ENCODE measurements at places on chromosomes 4 and X.

GRCh38 chrX:134537179-134537955 lies 77.4 kb downstream of the HPRT1 start:
- ATAC-seq = no peak

- no peak for ATAC-seq
Observed at GRCh38 chr4:172750910-172751309, 417.7 kb upstream of the GALNT7 start.

DNA sequence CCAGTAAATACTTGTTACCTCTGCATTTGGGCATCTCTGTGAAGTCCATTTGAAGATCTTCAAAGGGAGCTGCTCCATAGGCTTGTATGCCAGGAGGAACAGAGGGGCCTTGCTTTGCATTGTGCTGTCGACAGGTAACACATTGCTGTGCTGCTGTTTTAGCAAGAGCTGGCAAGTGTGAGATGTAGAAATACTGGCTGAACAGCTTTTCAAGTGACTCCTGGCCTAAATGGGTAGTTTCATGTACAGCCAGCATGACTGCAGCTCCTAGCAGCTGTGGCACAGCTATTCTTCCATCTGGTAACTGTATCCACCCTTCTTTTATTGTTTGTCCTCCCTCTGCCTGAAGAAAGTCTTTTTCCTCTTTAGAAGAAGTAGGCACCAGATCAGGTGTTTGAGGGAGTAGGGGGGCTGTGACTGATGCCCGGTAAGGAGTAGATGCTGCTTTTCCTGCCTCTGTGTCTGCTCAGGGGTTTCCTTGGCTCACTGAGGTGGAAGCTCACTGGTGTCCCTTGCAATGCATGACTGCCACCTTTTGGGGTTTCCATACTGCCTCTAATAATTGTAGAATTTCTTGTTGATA lies 965.3 kb downstream of the CCSER1 start:
- ATAC-seq = no peak

GRCh38 chr4:130486841-130487240 lies 1390.9 kb downstream of the C4orf33 start:
- ATAC-seq = no peak

- no peak for ATAC-seq
Observed at GRCh38 chr4:120881846-120882245, 40.7 kb downstream of the PRDM5 start.

GRCh38 chrX:83008415-83008814 lies 499.7 kb upstream of the POU3F4 start:
- ATAC-seq = no peak

DNA sequence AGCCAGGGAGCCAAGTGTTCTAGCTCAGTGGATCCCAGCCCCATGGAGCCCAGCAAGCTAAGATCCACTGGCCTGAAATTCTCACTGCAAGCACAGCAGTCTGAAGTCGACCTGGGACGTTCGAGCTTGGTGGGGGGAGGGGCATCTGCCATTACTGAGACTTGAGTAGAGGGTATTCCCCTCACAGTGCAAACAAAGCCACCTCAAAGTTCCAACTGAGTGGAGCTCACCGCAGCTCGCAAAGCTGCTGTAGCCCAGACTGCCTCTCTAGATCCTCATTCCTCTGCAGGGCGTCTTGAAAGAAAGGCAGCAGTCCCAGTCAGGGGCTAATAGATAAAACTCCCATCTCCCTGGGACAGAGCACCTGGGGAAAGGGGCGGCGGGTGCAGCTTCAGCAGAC lies 226.3 kb downstream of the ZIC3 start:
- no peak for ATAC-seq

DNA sequence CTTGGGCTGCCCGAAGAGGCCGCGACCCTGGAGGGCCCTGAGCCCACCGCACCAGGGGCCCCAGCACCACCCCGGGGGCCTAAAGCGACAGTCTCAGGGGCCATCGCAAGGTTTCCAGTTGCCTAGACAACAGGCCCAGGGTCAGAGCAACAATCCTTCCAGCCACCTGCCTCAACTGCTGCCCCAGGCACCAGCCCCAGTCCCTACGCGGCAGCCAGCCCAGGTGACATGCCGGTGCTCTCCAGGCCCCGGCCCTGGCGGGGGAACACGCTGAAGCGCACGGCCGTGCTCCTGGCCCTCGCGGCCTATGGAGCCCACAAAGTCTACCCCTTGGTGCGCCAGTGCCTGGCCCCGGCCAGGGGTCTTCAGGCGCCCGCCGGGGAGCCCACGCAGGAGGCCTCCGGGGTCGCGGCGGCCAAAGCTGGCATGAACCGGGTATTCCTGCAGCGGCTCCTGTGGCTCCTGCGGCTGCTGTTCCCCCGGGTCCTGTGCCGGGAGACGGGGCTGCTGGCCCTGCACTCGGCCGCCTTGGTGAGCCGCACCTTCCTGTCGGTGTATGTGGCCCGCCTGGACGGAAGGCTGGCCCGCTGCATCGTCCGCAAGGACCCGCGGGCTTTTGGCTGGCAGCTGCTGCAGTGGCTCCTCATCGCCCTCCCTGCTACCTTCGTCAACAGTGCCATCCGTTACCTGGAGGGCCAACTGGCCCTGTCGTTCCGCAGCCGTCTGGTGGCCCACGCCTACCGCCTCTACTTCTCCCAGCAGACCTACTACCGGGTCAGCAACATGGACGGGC lies 579 bp downstream of the ABCD1 start:
- no peak for ATAC-seq

Data from activated CD4-positive, CD25-positive, alpha-beta regulatory T cell treated with anti-CD3 and anti-CD28 coated beads, Interleukin-2, amount 50 U/mL, for 24 hours (primary cell).